ENCODE measurements at places on chromosomes 7 and 10.

GRCh38 chr10:46992803-46993561, 81.8 kb downstream of the PTPN20 start:
- DNase-seq: peak; percentile 39

GRCh38 chr10:132519382-132520176, 18.0 kb upstream of the INPP5A start:
- DNase-seq: no peak

- peak; percentile 6 for DNase-seq
These were observed 79.8 kb downstream of the RALA start for GRCh38 chr7:39703144-39703543.

- no peak for DNase-seq
These were observed 24.5 kb upstream of the SAMD9L start for GRCh38 chr7:93172683-93173082.

- DNase-seq: no peak
These were observed 58.9 kb upstream of the STRIP2 start for GRCh38 chr7:129375141-129375938.

GRCh38 chr7:17463511-17464085, 165.1 kb downstream of the AHR start:
- DNase-seq: no peak

DNA sequence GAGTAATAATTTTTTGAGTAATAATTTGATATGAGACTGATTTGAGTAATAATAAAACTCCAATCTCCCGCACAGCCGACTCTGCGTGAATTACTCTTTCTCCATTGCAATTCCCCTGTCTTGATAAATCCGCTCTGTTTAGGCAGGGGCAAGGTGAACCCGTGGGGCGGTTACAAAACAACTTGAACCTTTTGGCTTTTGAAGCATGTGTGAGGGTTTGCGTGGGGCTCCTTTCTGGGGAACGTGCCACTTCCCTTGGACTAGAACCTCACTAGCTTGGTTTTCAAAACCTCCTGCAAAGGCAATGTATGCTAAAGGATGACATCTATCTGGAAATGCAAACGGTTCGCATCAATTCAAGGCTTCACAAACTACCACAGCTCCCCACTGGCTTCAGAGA, 1.5 kb downstream of the CRPPA start:
- no peak for DNase-seq

DNA sequence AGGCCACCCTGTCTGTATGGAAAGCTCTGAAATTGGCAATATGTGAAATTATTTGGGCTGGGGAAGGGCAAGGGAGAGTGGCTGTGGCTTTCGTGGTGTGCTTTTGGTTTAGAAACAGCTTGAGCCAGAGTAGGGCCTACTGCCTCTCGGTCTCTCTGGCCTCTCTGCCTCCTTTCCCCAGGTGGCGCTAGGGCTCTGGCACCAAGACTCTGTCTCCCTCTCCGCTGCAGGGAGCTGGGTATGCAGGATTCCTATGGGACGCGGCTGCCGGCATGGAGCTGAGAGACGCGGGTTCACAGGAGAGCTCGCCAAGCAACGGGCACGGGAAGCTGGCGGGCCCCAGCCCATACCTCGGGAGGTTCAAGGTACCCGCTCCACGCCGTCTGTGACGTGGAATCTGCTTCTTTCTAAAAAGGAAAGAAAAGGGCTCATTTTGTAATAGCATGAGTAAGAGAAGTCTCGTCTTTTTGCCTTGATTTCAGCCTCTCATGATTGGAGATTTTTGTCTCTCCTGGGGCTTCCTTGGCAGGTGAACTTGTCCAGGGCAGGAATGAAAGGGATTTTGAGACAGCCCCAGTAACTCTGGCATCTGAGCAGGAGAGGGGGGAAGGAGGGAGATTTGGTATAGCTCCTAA, 105.1 kb upstream of the ANLN start:
- DNase-seq: no peak

- no peak for DNase-seq
These were observed 95.7 kb downstream of the BICC1 start for GRCh38 chr10:58608351-58608750.

- DNase-seq: no peak
These were observed 6.5 kb upstream of the PPIF start for GRCh38 chr10:79340646-79341244.

GRCh38 chr10:79502561-79503309, 9.6 kb upstream of the EIF5AL1 start:
- no peak for DNase-seq

DNA sequence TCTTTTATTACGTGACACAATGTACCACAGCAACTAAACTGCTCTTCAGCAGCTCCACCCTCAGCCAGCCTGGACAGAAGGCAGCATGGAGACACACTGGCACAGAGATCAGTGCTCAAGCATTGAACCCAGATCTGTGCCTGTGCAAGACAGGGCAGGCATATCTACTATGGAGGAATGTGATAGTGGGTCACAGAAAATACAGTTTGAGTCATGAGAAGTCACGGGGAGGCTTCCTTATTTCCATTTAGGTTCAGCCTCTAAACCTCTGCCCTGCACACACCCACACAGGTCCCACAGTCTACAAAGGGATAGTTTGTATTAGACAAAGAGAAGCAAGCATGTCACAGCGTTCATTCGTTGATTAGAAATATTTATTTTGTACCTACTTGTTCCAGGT, 187.4 kb upstream of the AGR3 start:
- no peak for DNase-seq

- DNase-seq: no peak
These were observed 85.9 kb downstream of the CDK6 start for GRCh38 chr7:92750447-92750839.

DNA sequence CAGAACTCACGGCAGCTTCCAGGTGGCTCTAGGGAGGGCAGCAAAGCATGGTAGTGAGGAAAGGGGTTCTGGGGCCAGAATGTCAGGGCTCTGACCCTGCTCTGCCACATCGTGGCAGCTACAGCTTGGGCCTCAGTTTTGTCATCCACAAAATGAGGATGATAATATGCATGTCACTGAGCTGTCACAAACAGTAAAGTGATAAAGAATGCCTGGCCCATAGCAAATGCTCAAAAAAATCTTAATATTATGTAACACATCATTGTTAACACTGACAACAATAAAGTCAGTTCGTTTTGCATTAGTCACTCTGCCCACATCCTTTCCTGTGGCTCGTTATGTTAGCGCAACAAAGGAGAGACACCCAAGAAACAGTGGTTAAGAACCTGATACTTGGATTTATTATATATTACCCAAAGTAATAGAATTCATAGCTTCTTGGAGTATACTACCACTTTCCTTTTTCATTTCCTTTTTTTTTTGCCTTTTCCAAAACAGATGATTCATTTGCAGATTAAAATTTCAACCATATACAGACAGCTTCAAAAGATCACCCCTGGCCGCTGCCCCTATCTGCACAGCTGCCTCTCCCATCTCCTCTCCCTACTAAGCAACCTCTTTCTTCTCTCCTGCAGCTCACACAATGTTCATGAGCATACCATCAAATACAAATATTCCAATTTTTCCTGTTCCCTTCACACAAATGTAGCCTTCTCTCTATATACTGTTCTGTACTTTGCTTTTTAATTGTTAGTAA, 45.5 kb upstream of the DDC start:
- no peak for DNase-seq

GRCh38 chr10:33270971-33271370, 63.5 kb downstream of the NRP1 start:
- no peak for DNase-seq

DNA sequence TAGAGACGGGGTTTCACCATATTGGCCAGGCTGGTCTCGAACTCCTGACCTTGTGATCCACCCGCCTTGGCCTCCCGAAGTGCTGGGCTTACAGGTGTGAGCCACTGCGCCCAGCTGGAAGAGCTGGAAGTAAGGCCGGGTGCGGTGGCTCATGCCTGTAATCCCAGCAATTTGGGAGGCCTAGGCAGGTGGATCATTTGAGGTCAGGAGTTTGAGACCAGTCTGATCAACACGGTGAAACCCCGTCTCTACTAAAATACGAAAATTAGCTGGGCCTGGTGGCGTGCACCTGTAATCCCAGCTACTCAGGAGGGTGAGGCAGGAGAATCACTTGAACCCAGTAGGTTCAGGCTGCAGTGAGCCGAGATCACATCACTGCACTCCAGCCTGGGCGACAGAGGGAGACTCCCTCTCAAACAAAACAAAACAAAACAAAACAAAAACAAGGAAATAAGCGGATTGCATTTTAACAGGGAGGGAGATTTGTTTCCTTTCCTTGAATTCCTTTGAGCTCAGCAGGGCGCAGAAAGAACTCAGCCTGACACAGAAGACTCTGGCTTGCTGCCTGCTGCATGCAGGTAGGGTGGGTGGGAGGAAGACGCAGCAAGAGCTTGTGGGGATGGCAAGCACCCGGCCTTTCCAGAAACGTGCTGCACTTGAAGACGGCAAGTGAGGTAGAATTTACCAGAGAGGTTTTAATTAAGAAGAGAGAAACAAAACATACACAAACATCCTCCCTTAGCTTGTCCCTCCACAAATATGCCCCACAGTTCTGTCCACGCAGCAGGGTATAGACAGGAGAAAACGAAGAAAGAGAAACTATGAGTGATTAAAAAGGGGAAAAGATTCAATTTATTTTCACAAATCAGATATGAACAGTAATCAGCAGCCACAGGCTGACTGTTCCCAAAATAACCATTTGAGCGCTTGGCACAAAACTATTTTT, 148.0 kb downstream of the RNF216 start:
- DNase-seq: no peak

DNA sequence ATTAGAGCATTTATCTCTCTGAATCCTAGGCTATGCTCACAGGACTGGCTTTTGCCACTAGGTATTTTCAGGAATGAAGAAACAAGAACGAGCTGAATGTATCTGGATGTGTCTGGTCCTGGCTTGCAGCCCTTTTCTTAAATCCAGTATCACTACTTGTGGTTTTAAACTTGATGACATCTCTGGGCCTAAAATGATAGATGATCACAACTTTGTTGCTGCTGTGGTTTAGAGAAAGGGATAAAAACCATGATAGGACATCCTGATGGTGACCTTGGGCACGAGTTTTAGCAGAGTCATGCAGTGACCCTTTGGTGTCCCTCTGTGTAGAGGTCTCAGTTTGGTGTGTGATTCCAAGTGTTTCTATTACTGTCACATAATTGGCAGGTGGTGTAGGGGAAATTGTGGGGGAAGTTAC, 31.7 kb upstream of the SEMA3C start:
- no peak for DNase-seq

DNA sequence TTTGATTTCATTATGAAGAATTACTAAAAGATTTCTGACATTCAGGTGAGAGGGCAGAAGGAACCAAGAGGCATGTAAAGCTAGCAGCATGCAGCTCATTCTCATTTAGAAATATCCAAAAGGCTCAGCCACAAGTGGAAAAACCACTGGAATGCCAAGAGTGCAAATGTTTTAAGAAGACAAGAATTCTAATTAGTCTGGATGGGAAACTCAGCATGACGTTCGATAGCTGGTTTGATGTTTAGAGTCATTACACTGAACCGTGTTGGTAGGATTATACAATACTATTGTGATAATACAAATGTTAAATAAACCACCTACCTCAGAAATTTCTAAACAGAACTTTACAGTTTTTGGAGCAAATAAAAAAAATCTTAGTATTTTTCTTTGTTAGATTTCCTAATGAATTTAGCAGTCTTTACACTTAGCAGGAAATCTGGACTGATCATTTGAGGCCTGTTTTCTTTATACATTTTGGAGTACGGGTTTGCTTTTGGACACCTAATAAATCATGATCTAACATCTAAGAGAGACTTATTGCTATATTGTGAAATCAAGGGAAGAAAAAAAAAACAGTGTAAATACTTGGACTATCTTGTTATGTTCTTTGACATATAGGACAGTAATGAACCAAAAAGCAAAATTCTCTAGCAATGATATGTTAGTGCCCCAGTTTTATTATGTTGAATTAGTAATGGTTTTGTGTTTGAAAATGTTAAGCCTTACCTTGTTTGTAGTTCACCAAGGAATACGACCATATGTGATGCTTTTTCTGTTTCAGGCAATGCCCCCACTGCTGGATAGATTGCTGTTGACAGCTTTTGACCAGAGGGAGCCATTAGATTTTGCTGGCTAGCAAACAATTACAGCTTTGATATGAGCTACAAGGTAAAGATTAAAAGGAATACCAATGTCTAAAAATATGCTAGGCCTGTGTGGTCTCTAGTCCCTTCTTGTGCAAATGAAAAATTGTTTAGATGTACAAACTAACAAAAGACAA, 354.1 kb upstream of the SEMA3A start:
- peak; percentile 23 for DNase-seq

Data from AG08396 (cell line).